ENCODE measurements at places on chromosomes 4 and X.

GRCh38 chrX:103556963-103557612 lies 28.2 kb upstream of the TCEAL4 start:
- DNase-seq: no peak

- no peak for DNase-seq
These were observed 10.3 kb downstream of the DOK7 start for GRCh38 chr4:3473181-3473950.

DNA sequence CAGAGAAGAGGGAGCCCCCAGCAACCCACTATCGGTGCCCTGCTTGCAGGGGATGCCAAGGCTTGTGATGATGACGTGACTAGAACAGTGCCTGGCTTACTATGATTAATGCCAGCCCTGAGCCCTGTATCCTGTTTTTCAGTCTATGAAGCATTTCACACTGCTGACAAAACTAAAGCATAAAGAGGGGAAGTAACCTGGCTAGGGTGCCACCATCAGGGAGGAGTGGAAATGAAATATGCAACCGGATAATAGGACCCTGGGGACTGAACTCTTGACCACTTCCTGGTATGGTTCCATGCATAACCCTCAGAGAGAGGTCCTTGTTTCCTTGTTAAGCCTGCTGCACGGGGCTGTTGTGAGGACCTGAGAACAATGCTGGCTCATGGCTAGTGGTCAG lies 50.3 kb downstream of the MED28 start:
- no peak for DNase-seq

- no peak for DNase-seq
These were observed 311.2 kb upstream of the GATB start for GRCh38 chr4:152072001-152072485.

- DNase-seq: no peak
These were observed 9.0 kb downstream of the UBE2K start for GRCh38 chr4:39706741-39707511.

- no peak for DNase-seq
These were observed at the start of gene ALPK1 for GRCh38 chr4:112296949-112297880. Gene ALPK1 (plus strand): TSS chr4:112297369.

DNA sequence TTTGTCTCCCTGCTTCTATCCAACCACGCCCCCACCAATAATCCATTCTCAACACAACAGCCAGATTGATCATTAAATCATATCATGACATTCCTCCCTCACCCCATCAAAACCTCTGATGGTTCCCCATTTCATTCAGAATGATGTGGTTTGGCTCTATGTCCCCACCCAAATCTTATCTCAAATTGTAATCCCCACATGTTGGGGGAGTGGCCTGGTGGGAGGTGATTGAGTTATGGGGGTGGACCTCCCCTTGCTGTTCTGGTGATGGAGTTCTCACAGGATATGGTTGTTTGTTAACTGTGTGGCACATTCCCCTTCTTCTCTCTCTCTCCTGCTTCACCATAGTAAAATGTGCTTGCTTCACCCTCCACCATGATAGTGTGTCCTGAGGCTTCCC lies 23.3 kb downstream of the TRMT2B start:
- DNase-seq: no peak

- DNase-seq: no peak
These were observed 1342.9 kb downstream of the ADGRL3 start for GRCh38 chr4:62543002-62543401.

DNA sequence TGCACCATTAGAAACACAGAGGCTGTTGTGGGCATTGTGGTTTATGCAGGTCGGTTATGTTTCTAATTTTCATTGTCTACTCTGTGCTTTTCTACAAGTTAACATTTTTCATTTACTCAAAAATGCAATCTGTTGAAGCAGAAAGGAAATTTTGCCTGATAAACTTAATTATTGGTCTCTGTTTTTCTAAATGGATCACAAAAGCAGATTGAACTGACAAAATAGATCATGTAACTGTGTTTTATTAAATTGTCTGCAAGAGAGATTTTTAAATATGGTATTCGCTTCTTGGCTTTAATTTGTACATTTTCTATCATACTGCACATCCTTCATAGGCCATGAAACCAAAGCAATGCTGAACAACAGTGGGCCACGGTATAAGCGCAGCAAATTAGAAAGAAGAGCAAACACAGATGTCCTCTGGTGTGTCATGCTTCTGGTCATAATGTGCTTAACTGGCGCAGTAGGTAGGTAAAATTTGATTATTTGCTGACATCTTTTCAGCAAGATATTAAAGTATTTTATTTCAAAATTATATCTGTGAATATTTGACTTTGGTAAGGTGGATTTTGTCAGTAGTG lies 50.6 kb downstream of the ATP10D start:
- DNase-seq: peak; percentile 54

DNA sequence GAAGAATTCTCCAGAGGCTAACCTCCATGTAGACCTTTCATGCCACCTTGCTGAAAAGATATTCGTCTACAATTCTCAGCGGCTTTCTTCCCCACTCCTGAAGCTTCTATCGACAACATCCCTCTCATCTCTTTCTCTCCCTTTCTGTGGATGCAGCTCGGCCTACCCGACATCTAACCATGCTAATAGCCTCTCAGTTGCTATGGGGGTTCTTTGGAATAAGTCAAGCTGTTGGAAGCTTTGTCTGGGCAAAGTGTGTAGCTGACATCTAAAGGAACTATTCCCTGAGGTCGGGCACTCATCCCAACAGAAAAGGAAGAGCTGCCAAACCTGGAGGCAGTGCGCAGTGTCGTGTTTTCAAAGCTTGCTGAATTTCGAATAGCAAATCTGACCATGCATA lies 192.1 kb downstream of the RBMX2 start:
- DNase-seq: no peak

DNA sequence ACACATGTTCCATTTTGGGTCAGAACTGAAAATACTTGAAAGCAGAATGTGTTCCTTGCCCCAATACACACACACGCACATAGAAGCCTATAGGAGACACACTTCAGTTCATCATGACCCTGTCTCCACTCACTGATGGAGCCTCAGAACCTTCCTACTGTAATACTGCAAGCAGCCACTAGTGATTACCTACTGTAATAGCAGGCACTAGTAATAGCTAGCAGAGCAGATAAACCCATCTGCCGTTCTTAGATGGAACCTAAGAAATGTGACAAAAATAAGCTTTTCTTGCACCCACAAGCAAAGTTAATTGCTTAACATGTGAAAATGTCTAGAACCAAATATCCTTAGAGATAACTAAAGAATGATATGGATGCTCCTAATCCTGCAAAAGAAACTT lies 13.6 kb downstream of the AMTN start:
- DNase-seq: no peak

GRCh38 chr4:3449574-3450534 lies 8.1 kb downstream of the HGFAC start:
- DNase-seq: no peak

DNA sequence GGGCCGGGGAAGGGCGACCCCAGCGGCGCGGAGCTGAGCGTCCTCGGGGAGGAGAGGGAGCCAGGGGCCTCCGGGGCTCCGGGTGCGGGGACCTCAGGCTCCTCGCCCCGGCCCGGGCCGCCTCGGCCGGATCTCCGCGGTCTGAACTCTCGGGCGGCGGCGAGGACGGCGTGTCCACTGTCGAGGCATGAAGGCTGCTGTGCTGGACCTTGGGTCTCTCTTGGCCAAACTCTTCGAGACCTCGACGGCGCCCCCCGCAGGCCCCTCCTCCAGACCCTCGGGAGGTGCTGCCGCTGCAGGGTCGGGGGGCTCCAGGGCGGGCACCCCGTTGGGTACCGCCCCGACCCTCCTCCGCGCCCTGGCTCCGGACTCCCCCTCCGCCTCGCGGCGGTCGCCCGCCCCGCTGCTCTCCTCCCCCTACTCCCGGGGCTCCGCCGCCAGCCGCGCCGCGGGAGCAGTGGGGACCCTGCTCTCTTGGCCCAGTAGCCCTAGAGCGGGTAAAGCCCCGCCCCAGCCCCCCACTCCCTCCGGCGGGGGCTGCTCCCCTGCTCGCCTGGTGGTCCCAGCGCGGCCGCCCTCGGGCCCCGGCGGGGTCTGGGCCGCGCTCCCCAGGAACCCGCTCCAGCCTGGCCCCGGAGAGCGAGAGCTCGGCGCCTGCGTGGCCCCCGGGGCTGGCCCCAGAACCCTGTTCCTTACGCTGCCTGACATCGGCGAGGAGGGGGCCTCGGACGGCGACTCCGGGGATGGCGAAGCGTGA lies 564 bp downstream of the FAM149A start:
- no peak for DNase-seq

GRCh38 chrX:55490121-55490520 lies 473 bp upstream of the USP51 start:
- DNase-seq: no peak

DNA sequence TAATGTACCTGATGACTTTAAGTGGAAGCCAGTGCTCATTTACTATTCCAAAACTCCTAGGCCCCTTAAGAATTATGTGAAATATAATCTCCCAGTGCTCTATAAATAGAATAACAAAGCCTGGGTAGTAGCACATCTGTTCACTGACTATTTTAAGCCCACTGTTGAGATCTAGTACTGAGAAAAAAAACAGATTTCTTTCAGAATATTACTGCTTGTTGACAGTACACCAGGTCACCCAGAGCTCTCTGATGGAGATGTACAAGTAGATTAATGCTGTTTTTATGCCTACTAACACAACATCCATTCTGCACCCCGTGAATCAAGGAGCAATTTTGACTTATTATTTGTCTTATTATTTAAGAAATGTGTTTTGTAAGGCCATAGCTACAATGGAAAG lies 75.7 kb downstream of the FAM47C start:
- DNase-seq: no peak

DNA sequence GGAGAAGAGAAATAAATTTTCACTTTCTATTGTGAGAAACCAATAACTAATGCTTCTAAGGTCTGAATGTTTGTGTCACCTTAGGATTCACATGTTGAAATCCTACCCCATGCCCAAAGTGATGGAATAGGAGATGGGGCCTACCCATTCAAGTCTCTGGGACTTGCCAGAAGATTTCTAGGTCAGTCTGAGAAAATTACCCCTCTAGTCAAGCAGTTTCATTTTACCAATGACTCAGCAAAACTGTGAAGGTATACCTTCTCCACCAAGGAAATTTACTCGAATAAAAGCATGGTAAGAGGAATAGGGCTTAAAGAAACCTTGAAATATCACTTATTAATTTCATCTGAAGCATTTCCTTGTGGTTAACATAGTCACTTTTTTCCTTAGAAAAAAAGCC lies 23.5 kb upstream of the PAPSS1 start:
- DNase-seq: no peak

GRCh38 chrX:39195156-39195555 lies 393.9 kb downstream of the MID1IP1 start:
- no peak for DNase-seq

DNA sequence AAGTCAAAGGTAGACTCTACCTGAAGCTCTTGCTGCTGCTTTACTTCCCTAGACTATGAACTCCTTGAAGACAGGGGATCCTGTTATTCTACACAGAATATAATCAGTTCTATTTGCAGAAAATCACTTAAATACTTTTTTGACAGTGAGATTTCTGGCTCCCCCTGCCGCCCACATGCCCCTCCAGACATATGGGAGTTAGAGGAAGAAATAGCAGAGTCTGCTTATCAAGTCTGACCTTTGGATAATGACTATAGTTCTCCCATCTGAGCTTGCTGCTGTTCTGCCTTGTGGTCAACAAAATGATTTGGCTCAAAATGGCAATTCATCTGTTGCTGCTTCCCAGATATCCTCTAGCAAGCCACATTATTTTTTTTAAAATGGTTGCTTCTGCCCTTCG lies 101.1 kb downstream of the ENOX2 start:
- DNase-seq: no peak

DNA sequence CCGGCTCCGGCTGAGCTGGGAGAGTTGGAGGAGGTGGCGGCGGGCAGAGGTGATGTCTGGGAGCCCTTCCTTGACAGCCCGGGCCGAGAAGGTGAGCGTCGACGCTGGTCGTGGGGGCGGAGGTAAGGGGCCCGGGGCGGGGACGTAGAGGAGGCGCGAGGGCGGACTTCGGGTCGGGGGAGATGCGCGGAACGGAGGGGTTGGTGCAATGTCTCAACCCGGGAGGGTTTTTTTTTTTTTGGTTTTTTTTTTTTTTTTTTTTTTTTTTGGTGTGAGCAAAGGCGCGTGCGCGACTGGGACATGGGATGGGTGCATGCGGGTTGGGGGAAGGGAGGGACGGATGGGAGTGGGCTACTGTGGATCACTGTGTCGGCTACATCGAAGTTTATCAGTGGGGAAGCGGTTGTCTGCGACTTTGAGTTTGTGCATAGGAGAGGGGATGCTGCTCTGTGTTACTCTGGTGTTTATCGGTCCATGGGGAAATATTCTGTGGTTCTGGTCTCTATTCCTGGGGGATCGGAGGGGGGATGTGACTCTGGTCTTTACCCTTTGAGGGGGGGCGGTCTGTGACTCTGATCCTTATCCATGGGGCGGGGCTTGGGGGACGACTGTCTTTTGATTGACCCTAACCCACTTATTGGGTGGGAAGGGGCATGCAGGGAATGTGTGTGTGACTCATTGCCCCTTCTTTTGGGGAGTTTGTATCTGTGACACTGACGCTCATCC lies 537 bp downstream of the RBM10 start:
- DNase-seq: peak; percentile 20

DNA sequence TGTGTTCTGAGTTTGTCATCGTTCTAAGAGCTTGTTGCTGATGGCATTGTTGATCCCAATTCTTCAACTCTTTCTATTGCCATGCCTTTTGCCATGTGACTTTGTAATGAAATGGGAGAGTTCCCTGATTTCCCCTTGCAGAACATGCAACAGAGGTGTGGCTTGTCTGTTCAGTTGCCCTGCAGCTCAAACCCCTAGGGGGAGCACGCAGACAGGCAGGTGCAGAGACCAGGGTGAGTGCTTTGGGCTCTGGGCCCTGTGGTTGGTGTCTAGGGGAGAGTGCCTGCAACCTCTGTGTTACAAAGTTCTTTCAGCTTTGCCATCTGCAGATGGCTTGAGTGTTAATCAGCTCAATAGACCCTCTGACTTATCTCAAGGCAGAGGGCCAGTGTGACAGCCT lies 332.7 kb downstream of the MID1IP1 start:
- DNase-seq: peak; percentile 51

DNA sequence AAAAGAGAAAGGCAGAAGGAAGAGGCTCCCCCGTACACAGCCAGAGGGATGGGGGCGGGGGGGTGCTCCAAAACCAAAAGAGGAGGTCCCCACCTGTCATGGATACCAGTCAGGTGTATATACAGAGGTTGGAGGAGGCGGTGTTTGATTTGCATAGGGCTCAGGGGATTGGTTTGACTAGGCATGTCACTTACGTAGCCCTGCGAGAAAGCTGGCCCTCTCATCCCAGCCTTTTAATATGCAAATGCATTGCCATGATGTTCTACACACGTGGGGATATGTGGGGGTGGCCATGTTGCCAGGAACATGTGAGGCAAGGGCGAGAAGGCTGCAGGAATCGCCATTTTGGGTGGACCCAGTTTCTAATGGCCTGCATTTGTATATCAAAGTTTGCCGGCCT lies 38.6 kb downstream of the TMEM150C start:
- no peak for DNase-seq

DNA sequence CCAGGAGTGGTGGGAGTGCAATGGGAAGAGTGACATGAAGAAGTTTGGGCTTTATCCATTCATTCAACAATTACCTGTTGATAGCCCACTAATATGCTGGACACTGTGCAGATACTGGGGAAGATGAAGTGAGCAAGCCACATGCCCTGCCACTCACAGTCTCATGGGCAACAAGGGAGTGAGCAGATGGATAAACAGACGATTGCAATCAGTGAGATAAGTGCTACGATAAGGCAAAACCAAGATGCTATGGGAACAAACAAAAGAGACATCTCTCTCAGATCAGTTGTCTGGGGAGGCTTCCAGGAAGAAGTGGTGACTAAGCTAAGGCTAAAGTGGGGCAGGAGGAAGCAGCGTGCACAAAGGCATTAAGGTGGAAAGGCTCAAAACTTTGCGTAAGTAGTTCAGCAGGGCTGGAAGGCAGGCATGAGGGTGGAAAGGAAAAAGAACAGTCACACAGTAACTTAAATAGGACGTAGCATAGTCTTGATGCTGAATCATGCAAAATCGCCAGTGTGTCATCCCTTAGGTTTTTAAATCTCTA lies 31.7 kb downstream of the GAB3 start:
- no peak for DNase-seq
